Islet precursor cell (in vitro differentiated cells): ENCODE measurements at places on chromosomes 6 and 20.

- DNase-seq: no peak
Observed at GRCh38 chr6:16503241-16503775, 258.0 kb downstream of the ATXN1 start.

DNA sequence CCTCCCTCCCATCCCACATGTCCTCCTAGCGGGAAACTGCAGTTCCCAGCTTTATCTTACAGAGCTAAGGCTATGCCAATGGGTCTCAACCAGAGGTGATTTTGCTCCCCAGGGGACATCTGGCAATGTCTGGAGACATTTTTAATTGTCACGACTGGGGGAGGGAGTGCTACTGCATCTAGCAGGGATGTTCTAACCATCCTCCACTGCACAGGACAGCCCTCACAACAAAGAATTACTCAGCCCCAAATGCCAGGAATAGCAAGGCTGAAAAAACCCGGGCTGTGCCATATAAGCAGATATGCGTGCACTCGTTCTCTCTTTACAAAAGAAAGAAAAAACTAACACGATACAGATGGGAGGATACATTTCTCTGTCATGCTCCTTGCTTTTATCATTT lies 8.5 kb downstream of the MRPS18A start:
- no peak for DNase-seq

GRCh38 chr6:33164665-33165373 lies 27.4 kb downstream of the COL11A2 start:
- peak; percentile 29 for DNase-seq

DNA sequence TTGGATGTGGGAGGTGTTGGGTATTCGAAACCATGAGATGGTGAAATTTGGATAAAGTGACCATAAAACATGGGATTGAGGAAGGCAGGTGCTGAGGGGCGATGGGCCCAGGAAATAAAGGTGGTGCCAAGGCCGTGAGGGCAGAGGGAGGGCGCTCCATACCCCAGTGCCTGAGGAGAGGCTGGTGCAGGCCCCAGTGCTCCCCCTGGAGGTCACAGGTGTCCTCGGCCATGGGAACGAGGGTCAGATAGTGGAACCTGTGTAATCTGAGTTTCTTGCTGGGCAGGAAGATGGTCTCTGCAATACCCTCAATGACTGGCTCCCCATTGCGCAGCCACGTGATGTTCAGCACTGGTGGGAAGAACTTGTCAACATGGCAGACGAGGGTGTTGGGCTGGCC lies 16.2 kb downstream of the HLA-DPB1 start:
- DNase-seq: peak; percentile 67

DNA sequence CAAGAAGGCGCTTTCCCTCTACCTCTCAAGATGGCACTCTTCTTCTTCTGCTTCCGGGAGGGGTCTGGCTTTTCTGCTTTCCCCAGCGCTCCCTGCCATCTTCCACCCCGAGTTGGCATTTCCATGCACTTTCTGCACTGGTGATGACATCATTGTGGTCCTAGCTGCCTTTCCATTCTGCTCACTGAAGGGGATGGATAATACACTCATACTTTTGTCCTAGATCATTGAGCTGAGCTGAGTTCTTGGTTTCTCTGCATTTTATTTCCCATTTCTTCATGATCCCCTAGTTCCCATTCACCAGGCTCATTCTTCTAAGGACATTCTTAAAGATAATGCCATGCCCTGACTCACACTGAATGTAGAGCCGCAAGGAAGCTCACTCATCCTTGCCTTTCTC lies 96.7 kb downstream of the EDN1 start:
- DNase-seq: no peak

DNA sequence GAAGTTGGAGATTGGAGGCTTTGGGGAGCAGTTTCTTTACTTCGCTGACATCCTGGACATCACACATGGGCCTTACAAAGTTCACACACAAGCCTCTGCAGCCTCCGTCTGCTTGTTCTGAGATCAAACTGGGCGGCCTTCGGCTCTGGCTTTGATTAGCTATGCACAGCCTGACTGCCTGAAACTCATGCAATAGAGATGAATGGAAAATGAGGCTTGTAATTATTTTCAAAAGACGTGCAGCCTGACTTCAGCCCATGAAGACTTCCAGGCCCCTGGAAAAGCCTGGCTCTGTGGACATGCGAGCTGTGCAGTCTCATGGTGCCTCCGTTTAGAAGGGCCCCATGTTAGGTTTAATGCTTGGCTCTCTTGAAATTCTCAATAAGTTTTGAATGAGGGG lies 480.5 kb upstream of the SULF2 start:
- DNase-seq: peak; percentile 23

DNA sequence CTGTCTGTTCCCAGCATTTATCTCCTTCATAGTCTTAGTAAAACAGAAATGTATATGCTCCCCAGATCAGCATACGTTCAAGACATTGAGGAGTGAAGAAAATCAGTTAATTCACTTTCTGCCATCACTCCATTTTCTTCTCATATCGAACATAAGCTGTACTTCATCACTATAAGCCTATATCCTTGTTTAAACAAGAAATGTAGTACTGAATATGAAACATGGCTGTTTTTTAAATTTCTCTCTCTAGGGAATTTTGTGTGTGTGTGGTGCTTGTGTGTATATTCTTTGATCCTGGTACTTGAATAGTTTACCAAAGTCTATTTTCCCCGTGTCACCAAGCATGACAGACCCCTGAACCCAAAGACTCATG lies 107.1 kb downstream of the HFE start:
- DNase-seq: no peak

GRCh38 chr6:101912311-101912710 lies 518.8 kb downstream of the GRIK2 start:
- DNase-seq: no peak
